ENCODE measurements at places on chromosomes 2 and 18.

- no peak for DNase-seq
Measured at GRCh38 chr18:69866212-69866611, 81.5 kb downstream of the CD226 start.

DNA sequence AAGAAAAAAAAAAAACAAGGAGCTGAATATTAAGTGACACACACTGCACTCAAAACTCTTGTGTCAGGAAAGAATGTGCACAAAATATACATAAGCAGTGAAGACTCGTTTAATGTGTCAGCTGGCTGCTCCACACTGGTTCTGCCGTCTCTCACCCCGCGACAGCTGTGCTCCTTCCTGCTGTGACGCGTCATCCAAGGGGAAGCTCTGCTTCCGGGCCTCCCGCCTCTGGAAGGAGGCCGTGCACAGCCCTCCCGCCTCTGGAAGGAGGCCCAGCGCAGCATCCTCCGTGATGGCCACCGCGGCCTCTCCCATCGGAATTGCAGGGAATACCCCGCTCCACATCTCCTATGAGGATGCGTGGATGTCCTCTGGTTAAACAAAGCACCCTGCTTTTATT lies 151.0 kb downstream of the HDAC4 start:
- DNase-seq, result no peak

DNA sequence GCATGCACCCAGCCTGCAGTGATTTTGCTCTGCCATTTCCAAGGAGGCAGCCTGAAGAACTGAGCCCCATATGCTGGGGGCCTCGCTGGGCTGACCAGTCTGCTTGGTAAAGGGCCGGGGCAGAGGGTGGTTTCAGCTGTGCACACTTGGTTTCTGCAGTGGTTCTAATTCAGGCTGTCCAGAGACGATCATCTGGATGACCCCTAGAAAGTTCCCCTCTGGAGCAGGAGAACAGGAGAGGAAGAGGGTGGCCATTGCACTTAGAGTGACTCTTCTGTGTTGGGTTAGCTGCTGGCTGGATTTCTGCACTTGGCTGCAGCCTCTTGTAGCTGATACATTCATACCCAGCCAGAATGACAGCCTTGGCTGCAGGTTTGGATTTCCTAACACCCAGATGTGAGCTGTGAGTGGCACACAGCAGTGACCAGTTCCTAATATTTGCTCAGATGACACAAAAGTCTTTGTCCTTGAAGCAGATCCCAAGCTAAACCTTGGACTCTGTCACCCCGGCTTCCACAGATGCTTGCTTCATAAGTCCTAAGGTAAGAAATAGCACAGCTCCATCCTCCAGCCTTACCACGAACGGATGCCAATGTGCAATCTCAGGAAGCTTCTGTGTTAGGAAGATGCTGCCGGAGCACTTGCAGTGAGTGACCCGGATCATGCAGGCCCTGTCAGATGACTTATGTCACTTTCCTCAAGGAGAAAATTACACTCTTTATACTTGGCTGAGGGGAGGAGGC lies 105.6 kb downstream of the HNRNPLL start:
- DNase-seq, result peak; percentile 93

- no peak for DNase-seq
Measured at GRCh38 chr2:238128534-238129001, 9.9 kb upstream of the KLHL30 start.

- no peak for DNase-seq
Measured at GRCh38 chr2:159256159-159256558, 30.3 kb downstream of the WDSUB1 start.

DNA sequence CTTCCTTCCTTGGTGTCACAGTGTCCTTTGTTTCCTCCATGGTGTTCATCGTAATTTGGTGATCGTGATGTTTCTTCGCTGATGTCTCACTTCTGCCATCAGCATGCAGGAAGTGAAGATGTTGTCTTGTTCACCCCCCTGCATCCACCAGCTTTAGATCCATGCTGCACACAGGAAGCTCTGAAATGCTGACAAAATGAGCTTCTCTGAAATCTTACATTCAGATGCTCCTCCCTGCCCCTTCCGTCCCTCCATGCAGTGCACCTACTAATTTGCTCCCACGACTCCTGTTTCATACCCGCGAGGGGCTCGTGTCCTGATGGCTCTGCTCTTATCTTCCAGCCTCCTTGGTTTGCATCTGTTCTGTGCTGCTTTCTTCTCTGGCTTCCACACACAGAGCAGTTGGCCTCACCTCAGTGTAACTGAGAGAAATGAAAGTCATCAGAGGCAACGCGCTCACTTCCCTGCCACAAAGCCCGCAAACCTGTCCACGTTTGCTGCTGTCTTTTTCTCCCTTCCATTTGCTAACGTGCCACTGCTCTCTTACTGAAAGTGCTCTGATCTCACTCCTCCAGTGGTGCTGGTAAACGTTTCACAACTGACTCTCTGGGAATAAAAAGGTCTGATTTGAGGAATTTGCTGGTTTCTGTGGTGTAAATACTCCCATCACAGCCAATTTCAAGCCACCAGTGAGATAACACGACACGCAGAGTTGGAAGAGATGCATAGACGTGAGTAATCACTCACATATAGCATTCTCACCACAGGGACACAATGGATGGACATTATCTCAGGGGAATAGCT lies 41.0 kb upstream of the MGAT4A start:
- DNase-seq, result no peak

GRCh38 chr2:101151859-101152271 lies 683 bp upstream of the TBC1D8 start:
- DNase-seq, result no peak

DNA sequence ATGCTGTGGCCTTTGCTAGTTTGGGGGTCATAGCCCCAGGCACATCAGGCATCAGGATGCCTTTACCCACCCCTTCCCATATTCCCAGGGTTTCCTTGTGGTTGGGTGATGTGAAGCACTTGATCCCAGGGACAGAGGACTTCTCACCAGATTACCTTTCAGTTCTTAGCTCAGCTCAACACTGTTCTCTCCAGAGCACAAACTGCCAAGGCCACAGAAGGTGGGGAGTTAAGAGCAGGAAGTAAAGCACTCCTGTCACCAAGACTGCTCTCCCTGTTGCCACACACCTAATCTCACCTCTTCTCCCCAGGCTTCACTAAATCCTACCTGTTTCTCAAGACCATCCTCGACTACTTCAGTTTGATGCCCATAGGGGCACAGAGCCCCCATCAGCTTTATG lies 25.9 kb downstream of the FHOD3 start:
- no peak for DNase-seq

GRCh38 chr2:150484006-150484405 lies 3.5 kb downstream of the RND3 start:
- DNase-seq, result no peak

DNA sequence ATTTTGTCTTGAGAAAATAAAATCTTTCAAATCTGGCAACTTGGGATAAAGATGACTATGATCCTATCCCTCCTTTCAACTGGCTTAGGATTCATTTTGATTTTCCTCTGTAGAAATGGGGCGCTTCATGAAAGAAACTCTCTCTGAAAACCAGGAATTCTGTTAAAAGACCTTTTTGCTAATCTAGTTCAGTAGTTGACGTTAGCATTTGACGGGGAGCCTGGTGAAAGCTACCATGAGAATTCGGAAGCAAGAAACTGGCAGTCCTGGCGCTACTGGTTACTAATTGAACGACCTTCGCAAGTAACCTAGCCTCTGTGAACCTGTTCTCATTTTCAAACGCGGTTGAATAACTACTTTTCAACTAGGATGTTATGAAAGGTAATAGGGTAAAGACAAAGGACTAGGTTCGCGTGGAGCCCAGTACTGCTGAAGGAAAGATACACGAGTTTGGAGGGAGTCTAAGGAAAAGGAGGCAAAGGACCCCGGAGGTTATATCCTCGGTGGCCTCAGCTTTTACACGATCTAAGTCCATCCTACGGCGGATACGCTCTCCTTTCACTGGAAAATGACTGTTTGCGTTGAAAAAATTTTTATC lies 604 bp upstream of the STK11IP start:
- DNase-seq, result no peak

GRCh38 chr2:239916205-239917124 lies 108.7 kb downstream of the NDUFA10 start:
- no peak for DNase-seq

- DNase-seq, result peak; percentile 71
Measured at GRCh38 chr2:100882645-100883613, 63.0 kb downstream of the NPAS2 start.

GRCh38 chr18:70961939-70962338 lies 673.1 kb downstream of the SOCS6 start:
- no peak for DNase-seq

GRCh38 chr18:61829108-61829507 lies 63.7 kb downstream of the RNF152 start:
- no peak for DNase-seq

DNA sequence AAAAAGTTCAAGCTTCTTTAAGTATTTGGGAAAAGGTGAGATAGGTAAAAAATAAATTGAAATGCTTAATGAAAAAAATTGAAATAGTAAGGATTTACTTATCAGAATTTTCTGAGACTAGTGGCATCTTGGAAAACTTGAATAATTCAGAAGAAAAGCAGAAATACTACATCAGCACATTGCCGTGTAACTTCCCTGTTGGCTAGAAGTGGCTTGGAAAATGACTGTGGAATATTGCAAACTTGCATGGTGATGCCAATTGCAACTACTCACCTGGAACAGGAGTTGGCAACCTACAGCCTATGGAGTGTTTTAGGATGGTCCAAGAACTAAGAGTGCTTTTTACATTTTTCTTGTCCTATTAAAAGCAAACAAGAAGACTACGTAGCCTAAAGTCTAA lies 603.5 kb upstream of the VRK2 start:
- DNase-seq, result no peak

DNA sequence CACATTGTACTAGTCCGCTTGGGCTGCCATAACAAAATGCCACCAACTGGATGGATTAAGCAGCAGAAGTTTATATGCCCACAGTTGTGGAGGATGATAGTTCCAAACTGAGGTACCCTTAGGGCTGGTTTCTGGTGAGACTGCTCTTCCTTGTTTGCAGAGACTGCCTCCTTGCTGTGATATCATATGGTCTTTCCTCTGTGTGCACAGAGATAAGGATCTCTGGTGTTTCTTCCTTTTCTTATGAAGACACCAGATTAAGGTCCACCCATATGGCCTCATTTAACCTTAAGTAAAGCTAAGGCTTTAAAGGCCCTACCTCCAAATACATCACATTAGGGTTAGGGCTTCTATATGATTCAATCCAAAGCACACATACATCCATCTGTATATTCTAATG lies 738.2 kb upstream of the GCFC2 start:
- no peak for DNase-seq

DNA sequence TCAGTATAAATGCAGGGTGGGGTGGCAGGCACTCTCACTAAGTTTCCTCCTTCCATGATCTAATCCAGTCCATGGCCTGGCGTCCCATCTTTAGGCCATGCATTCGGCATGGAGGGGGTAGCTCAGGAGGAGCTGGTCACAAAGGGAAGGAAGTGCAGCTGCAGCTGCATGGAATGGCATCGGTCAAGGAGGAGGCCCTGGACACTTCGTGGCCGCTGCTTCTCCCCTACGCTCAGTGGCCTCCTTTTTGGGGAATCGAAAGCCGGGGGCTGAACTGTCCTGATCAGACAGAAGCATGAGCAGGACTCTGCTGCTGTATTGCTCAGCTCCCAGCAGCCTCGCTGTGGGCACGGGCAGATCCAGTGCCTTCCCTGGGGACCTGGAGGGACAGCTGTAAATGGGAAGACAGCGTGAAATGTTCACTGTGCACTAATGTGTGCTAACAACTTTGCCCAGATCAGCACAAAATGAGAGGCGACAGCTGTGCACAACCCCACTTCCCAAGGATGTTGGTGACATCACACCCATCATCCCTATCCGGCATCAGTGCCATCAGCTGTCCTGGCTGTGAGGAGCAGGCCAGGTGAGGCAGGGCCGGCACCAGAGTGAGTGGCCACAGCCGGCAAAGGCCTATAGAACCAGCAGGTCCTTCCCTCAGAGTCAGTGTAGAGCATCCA lies 520.1 kb upstream of the RAB6C start:
- peak; percentile 79 for DNase-seq

- DNase-seq, result no peak
Measured at GRCh38 chr2:199659207-199659606, 191.8 kb downstream of the FTCDNL1 start.

- no peak for DNase-seq
Measured at GRCh38 chr2:64461271-64462058, 7.5 kb downstream of the LGALSL start.

DNA sequence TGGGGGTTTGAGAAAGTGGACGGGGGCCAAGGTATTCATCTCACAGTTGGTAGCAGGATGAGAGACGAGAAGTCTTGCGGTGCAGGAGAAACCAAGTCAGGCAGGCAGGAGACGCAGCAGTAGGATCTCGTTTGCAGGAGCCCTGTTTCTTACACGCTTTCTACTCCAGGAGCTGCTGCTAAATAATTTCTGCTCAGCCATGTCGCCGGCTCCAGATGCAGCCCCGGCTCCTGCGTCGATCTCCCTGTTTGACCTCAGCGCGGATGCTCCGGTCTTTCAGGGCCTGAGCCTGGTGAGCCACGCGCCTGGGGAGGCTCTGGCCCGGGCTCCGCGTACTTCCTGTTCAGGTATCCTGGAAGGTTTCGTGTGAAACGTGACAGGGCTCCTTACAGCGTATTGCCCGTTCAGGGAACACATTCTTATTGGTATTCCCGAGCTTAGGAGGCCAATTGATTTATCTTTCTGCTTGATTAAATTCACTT lies 494 bp downstream of the ANKZF1 start:
- no peak for DNase-seq

- no peak for DNase-seq
Measured at GRCh38 chr2:21379140-21379539, 255.4 kb downstream of the TDRD15 start.

GRCh38 chr2:41598161-41598894 lies 449.5 kb upstream of the PKDCC start:
- DNase-seq, result no peak

- no peak for DNase-seq
Measured at GRCh38 chr2:172863341-172863740, 127.7 kb downstream of the RAPGEF4 start.

- no peak for DNase-seq
Measured at GRCh38 chr2:73067043-73067442, 4.5 kb downstream of the SFXN5 start.
